ENCODE measurements at places on chromosomes 2 and 18.

DNA sequence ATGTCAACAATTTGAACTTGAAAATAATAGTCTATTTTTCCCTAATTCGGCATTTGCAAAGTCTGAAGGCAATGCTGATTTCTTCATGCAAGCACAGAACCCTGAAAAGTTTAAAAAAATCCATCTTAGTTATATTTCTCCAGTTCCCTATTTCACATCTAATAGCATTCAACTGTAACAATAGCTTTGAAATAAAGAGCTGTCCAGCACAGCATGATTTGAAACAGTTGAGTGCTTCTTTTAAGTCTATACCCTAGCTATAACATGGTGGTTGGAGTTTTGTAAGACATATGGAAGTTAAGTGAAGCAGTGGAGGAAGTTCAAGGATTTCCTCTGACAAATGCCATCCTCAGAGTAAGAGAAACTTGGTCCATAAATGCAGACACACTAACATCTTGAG lies 691.9 kb downstream of the ERBB4 start:
- DNase-seq = no peak

DNA sequence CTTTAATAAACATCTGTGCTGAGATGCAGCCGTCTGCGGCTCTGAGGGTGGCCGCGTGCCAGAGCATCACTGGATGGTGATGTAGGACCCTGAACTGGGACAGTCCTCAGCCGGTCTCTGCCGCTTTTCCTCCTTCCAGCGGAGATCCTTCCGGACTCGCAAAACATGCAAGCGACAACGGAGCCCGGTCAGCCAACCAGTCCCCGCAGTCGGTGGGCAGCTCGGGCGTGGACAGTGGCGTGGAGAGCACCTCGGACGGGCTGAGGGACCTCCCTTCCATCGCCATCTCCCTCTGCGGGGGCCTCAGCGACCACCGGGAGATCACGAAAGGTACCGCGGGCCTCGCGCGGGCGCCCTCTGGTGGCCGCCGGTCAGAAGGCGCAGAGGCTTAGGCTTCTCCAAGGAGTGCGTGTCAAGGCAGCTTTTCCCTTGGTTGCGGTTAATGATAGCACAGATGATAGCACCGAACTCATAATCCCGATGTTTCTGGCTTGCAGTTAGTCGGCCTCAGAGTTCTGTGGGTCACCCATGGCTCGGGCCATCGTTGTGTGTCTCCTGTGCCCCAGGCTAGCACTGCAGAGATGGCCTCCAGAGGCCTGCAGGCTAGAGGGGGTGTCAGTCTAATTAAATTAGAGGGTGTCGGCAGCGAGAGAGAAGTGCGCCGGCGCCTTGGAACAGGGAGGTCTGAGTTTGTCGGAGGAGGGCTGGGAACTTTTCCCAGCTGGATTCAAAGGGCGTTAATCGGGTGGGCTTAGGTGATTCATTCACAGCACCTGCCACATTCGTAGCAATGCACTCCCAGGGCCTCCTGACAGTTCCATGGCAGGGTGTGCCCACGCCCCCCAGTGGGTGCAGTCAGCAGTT lies 38.5 kb downstream of the LPIN1 start:
- peak; percentile 44 for DNase-seq

DNA sequence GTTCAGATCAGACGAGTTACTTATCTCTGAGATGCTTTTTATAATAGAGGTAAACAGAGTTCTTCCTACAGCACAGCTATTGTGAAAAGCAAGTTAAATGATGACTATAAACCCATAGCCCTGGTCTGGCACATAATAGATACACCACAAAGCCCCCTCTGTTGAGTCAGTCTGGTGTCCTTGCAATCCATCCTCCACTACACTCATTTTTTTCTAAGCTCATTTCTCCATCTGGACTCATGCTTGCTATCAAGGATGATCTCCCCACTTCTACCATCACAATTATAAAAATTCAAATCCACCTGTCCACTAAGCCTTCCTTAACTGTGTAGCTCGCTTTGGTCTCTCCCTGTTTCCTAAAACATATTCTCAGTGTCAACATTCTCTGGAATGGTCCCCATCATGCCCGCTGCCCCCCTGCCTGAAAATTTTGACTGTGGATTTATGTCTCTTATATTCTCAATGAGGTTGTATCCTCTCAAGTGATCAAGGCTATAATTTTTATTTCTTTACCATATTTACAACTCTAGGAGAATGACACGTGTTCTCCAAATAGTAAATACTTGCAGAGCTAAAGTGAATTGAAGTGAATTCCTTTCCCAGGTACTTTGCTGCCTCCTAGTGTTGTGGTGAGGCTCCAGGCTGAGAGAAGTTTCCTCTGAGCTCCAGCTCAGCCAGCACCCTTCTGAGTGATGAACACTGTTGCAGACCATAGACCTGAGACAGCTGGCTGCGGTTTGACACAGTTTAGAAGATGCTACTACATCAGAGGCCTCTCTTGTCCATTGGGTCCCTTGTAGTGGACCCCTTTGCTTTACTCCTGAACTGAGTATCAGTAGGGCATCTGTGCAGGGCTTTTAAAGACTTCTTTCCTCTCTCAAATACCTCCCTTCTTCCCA lies 108.7 kb downstream of the DPP10 start:
- no peak for DNase-seq

- no peak for DNase-seq
Measured at GRCh38 chr18:78433562-78433961, 546.1 kb upstream of the SALL3 start.

GRCh38 chr2:31579996-31580320 lies 780 bp downstream of the SRD5A2 start:
- no peak for DNase-seq

DNA sequence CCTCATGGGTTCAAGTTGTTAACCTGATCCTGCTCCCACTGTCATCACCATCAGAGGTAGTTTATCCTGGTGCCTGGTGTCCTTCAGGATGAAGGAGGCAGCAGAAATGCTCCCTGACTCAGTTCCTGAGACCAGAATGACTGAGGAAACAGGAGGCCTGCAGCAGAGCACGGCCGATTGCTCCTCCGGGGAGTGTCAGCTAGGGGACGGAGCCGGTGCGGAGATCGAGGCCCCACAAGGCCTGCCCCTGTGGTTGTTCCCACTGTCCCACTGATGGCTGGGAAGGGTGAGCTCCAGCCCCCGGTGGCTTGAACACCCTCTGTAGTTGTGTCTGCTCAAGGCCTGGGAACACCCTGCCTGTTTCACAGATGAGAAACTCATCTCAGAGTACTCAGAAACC lies 45.6 kb downstream of the SH3BP4 start:
- no peak for DNase-seq

- no peak for DNase-seq
Measured at GRCh38 chr2:156333274-156333950, 891 bp upstream of the NR4A2 start.

DNA sequence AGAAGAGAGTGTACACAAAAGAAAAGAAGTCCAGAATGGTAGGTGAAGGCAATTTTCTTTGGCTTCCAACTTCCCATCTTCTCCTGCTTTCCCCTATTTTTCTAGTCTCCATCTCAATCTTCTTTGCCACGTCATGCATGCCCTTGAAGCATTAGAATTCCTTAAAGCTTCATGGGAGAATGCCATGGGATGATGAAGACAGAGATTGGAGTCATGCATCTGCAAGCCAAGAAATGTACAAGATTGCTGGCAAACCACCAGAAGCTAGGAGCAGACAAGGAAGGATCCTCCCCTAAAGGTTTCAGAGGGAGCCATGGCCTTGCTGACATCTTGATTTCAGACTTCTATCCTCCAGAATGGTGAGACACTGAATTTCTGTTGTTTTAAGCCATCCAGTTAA lies 305.9 kb downstream of the HRH4 start:
- DNase-seq = no peak

DNA sequence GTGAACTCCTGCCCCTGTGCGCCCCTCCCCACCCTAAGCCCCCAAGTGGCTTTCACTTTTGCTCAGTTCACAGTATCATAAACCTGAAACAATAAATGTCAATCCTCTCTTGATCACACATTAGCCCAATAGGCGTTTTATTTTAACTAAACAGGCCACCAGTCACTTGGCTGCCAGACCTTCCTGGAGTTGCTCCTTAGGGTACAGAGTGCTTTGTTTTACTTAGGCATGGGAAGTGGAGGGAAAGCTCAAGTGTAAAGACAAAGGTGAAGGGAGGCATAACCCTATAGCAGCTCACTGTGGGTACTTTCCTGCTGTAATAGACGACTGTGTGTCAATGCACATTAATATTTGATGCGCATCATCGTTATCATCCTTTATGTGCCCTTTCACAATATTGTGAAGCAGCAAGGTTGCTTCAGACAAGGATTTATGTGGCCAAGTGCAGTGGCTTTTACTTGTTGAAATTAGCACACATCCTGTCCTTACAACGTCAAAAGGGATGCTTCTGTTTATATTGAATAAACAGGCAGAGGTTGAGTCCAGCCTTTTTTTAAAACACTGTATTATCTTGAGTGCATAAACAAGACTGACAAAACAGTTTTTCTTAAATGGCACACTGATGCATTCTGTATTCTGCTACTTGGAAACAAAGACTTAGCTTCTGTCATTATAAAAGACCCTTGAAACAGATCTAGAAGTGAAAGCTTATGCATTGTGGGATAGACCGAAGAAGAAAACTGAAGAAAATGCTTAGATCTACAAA lies 168.5 kb downstream of the TMEFF2 start:
- no peak for DNase-seq

- DNase-seq = no peak
Measured at GRCh38 chr2:7375901-7376300, 458.7 kb downstream of the RNF144A start.

DNA sequence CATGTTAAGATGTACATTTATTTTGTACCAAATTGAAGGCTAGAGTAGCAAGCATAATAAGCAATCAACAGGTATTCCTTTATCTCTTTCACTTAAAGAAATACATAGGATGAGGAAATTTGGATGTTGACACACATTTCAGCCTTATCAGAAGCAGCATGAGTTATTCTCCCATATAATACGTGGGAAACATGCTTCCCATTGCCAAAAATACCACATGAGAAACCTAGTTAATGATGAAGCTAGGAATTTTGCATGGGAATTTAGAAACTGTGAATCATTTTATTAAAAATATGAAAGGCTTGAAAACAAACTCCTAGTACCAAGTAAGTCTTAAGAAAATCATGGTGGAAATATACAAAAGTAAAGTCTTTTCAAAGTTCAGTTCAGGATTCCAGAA lies 751.8 kb downstream of the TSN start:
- DNase-seq = no peak

- no peak for DNase-seq
Measured at GRCh38 chr2:20115902-20116301, 64.5 kb upstream of the LAPTM4A start.

DNA sequence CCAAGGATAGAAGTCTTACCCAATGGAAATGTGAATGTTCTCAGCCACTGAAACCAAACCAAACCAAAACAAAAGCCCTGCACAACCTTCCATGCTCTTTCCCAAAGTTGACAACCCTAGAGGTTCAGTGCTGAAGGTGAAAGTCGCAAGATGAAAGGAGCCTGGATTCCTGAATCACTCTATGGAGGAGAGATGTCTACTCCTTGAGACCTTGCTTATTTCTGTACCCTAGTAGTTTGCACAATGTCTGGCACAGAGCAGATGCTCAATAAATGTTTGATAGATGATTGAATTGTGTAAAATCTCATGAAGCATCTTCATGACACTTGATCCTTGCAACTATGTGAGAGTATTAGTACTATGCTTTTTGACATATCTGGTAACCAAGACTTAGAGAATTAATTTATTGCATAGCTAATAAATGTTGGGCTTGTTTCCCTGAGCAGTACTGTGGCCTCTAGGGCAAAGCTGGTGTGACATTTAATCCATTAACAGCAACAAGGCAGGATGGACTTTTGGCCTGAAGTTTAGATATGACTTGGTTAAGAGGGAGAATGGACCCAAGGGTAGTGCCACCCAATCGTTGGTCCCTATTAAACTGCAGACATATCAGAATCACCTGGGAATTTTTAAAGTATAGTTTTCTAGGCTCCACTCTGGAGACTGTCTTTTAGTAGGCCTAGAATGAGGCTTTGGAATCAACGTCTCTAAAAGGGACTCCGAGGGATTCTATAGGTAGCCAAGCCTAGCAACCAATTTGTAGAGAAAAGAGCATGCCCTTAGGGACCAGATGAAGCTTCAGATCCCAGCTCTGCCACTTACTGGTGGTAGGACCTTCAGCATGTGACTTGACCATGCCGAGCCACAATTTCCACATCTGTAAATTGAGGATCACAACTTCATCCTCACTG lies 145.9 kb downstream of the DDX1 start:
- no peak for DNase-seq

GRCh38 chr2:197992482-197993133 lies 188.2 kb downstream of the PLCL1 start:
- DNase-seq = no peak

DNA sequence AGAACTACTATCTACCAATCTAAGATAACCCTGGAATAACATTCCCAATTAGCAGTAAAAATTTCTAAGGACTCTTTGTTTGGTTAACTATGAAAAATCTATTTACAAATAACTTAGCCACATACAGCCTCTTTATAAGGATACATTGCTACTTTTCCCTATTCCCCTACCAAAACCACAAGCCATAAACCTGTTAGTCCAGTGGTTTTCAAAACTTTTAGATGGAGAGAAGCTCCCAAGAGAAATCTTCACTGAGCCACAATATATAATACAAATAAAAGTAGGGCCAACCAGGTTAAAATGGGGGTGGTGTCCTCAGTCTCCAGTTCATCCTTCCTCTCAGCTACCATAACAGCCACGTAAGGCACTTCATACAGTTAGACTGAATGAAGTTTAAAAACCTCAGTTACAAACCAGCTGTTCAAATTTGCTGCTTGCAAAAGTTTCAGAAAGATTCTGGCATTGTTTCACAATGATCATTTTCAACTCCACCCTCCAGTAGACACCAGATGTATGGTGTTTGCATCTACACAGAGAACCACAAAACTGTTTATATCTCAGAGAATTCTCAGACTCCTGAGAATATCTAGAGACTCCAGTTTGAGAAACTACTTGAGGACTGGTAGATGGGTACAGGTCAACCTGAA lies 26.0 kb downstream of the SOS1 start:
- no peak for DNase-seq

- no peak for DNase-seq
Measured at GRCh38 chr2:142531377-142531776, 346.1 kb upstream of the KYNU start.

GRCh38 chr2:45963816-45964215 lies 312.3 kb downstream of the PRKCE start:
- no peak for DNase-seq

DNA sequence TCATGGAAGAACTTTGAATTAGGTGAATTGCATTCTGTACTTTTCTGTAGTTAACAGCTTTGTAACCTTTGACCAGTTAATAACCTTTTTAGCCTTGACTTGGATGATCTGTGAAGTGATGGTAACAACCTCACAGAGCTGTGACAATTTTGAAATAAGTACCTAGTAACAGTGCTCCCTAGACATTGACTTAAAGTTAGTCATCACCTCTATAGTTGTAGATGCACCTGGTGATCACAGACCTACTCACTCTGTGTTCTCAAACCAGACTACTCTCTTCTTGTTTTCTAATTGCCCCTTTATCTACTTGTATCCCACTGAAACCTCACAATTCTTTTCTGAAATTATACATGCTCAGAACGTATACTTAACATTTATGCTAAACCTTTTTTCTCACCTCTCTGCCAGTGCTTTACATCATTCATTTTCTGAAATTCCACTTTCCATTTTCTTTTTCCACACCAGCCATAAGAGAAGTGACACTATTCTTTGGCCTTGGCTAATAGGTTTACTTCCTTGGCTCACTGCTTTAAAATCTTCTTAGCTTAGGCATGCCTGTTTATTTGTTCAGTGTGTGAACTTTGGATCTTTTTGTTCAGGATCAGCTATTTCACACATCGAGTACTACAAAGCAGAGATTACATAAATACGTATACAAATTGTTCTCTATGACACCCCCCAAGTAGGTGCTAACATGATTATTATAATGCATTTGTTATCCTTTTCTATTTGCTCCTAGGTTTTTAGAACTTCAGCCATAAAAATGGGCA lies 9.3 kb downstream of the YPEL5 start:
- DNase-seq = no peak
